ENCODE measurements at places on chromosomes 13 and 19.

DNA sequence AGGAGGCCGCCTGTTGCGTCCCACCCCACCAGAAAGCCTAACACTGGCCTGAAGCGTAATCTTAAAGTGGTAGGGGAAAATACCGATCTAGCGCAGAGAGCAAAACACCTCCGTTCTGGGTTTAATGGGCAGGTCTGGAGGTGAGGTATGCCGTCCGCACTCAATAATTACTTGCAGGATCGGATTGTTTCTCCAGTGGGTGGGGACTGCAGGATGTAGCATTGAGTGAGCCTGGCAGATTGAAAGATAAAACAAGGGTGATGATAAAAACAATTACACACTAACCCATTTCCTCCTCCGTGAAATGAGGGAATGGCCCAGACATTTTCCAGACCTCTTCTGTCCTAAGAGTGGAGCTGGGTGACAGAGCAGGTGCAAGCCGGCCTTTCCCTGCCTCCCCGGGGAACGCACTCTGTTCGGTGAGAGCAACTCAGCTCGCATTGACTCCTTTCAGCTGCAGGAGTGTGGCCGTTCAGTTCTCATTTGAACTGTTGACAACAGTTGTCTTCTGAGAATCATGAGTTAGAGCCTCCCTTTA is 110.2 kb upstream of the DOCK9 start:
- DNase-seq: no peak

- DNase-seq: no peak
These were observed 22.9 kb upstream of the CFAP97D2 start for GRCh38 chr13:114155926-114156883.

DNA sequence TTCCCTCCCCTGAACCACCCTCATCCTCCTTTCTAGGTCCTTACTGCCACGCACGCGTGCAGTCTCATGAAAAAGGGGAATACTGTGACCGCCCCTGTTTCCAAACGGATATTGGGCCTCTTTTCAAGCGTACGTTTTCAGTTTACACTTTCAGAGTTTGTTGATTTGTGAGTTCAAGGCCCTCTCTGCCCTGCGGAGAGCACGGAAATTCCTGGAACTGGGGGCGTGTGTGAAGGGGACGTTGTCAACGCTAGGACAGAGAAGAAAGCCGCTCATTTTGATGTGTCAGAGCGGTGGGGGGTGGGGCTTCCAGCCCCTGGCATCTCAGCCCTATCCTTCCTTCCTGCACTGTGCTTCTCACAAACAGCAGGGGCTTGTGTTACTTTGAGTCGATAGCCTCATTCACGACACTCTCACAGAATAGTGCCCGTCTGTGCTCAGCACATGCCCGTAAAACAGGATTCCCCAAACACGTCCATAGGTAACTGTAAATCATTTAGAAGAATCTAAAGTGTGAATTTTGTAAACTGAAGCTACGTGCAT is 137.6 kb upstream of the PEG3 start:
- DNase-seq: no peak

- peak; percentile 44 for DNase-seq
These were observed 598.1 kb downstream of the DCT start for GRCh38 chr13:93881411-93881810.

DNA sequence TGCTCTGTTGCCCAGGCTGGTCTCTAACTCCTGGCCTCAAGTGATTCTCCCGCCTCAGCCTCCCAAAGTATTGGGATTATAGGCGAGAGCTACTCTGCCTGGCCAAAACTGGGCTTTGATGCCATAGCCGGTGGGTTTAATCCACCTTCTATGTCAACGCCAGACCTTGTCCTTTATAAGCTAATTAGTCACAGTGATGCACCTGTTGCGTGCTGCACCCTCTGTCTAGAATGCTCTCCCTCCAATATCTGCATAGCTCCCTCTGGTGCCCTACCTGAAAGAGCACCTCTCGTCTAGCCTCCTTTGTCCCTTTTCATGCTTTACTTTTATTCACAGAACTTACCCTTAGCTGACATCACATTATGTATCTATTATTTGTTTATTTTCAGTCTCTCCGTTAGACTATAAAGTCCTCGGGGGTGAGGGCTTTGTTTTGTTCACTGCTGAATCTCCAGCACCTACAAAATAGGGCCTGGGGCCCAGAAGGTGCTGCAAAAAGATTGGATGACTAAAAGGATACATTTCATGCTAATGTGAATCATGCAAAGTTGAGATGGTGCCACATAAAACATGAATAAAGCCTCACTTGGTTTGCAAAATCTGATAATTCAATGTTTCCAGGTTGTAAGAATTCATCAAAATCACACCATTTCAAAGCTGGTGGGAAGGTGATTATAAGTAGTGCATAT is 148.1 kb downstream of the USP12 start:
- DNase-seq: no peak

- DNase-seq: no peak
These were observed 10.5 kb downstream of the NAXD start for GRCh38 chr13:110625771-110626321.

DNA sequence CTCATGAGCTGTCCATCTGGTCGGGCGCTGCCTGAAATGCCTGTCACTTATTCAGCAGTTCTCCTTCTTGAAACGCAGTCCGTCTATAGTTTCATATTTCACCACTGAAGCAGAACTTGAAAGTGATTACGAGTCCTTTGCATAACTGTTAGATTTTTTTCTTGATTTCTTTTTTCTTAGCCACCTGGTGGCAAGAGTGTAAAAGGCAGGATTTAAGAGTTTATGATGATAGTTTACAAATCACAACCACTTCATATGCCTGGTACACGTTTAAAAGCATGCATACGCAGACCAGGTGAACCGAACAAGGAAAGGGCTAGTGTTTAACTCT is 45.8 kb downstream of the GGACT start:
- DNase-seq: peak; percentile 88

DNA sequence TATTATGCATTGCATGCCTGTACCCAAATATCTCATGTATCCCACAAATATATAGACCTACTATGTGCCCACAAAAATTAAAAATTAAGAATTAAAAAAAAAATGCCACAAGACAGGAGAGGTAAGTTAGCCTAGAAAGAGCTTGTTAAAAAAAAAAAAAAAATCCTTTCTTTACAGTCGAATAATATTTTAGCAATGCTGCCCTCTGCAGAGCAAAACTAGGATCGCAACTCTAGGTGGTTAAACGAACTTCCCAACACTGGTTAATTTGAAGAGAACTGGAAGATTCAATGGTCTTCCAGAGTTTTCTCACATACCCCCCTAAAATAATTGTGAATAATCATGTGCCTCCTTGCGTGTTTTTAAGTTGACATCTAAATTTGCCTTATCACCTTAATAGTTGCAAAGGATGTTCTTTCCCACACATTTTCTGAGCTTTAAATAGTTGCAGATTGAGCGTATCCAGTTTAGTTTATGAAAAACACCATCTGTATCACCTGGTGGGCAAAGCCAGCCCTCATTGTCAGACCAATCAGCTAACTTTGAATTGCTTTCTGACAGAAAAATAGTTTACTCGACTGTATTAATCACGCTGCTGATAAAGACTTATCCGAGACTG is 47.4 kb upstream of the RCBTB2 start:
- DNase-seq: peak; percentile 78

GRCh38 chr13:25281935-25282332 is 5.4 kb downstream of the MTMR6 start:
- no peak for DNase-seq

DNA sequence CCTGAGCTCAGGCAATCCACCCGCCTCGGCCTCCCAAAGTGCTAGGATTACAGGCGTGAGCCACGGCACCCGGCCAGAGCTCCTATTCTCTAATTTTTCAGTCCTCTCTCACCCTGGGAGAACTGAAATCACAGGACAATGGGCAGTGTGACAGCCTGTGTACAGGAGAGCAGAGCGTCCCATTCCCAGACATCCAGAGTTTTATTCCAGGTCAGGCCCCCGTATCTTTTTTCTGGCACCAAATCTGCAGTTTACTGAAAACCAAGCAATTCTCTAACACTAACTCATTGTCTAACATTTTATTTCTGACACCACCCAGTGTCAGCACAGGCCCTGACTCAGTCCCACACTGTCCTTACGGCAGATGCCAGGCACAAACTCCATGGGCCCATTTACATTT is 6.7 kb downstream of the ZNF708 start:
- no peak for DNase-seq

DNA sequence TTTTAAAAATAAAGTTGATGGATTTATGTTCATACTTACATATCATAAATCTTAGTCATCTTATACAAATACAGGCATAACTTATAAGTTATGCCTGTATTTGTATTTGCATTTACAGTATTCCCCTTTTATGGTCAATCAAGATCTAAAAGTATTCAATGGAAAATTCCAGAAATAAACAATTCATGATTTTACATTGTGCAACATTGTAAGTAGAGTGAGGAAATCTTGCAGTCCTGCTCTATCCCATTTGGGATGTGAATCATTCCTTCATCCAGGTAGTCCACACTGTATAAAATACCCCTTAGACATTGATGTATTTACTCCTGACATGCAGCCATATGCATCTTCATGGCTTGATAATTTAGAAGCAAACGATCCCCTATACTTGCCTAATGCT is 795.3 kb downstream of the SLITRK1 start:
- DNase-seq: no peak

- peak; percentile 92 for DNase-seq
These were observed 25.2 kb upstream of the IGSF23 start for GRCh38 chr19:44587963-44588770.

DNA sequence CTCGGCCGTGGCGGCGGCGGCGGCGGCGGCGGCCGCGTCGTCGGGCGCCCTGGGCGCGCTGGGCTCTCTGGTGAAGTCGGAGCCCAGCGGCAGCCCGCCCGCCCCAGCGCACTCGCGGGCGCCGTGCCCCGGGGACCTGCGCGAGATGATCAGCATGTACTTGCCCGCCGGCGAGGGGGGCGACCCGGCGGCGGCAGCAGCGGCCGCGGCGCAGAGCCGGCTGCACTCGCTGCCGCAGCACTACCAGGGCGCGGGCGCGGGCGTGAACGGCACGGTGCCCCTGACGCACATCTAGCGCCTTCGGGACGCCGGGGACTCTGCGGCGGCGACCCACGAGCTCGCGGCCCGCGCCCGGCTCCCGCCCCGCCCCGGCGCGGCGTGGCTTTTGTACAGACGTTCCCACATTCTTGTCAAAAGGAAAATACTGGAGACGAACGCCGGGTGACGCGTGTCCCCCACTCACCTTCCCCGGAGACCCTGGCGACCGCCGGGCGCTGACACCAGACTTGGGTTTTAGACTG is 1.7 kb downstream of the SOX1 start:
- DNase-seq: no peak

- DNase-seq: no peak
These were observed 42.3 kb downstream of the ZNF611 start for GRCh38 chr19:52692431-52693008.

DNA sequence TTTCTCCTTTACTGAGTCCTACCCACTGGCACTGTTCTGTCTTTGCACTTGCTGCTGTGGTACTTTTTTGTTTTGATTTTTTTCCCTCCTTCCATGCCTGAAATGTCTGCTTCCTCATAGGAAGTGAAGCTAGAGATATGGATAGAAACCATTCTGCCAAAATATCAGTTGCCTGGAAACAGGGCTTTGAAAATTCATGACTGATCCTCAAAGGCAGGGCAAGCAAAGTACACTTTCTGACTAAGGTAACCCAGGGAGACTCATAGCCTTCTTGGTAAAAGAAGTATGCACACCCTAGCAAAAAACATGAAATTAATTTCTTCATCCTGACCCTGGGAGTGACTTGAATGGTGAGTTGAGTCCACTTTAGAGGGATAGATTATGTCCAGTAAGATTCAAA is 329.8 kb downstream of the MYO16 start:
- peak; percentile 53 for DNase-seq

DNA sequence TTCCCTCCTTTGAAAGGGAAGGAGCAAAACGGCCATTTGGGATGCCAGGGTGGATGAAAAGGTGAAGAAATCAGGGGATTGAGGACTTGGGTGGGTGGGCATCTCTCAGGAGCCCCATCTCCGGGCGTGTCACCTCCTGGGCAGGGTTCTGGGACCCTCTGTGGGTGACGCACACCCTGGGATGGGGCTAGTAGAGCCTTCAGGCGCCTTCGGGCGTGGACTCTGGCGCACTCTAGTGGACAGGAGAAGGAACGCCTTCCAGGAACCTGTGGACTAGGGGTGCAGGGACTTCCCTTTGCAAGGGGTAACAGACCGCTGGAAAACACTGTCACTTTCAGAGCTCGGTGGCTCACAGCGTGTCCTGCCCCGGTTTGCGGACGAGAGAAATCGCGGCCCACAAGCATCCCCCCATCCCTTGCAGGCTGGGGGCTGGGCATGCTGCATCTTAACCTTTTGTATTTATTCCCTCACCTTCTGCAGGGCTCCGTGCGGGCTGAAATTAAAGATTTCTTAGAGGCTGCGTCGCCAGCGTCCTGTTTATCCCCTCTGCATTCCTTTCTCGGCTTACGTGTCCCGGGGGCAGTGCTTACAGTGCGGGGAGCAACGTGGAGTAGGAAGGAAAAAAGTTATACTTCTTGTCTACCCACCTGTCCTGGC is 15.2 kb upstream of the S1PR4 start:
- peak; percentile 69 for DNase-seq

DNA sequence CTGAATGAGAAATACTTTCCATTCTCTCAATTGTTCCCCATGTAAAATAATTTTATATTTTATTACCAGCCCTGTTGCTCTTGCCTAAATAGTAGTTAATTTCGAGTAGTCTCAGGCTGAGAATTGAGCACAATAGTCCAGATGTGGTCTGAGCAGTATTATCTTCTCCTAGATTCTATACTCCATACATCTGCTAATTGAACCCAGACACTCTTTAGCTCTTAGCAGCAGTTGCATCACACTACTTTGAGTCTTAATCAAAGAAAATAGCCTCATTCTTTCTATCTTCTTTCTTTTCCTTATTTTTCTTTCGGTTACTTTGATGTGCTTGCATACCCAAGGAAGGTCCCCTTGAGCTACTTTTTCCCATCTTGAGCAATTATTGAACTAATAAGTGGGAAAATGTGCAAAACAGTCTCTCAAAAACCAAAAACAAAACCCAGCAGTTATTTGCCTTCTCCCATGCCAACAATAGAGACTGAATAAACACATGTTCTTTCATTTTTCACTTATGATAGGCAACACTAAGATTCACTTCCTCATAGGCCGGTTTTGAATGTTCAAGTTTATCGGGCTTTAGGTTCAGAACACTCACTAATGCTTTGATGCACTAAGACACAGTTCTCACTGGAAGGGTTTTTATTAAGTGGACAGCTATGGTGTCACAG is 204.5 kb downstream of the POU4F1 start:
- no peak for DNase-seq

DNA sequence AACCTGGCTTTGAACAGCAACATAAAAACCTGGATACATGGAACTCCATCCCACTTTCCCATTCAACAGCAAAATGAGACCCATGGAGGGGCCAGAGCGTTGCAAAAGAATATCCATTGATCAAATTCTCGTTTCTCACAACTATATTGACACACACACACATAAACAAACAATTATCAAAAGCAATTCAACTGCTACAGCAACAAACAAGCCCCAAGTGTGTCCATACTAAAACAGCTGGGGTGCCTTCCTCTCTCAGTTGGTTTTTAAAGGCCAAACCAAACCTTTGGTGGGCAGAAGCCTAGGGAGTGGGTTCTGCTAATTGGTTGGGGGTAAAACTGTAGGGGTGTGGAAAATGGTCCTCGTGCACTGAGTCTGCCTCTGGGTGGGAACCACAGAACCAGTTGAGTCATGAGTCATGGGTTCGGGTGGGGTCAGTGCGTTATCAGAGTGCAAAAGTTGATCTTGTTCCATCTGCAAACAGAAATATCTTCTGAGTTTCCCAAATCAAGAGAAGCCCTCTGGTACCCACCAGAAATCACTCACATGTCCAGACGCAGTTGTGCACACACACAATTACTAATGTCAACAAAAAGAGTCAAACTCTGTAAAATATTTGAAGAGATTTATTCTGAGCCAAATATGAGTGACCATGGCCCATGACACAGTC is 18.5 kb downstream of the GPR42 start:
- no peak for DNase-seq

All from choroid plexus epithelial cell (primary cell).